ENCODE measurements at places on chromosomes 2 and 18. TPM values are rescaled to one million over a fixed set of nuclear protein-coding genes. Genes with fewer than 3 reads are reported as not detected.

Gene EFHD1
- 1.1 TPM for total RNA-seq

Gene COL4A4
- 15.9 TPM for total RNA-seq

Gene VSNL1
- total RNA-seq = 0.09 TPM

Gene BOLA3
- total RNA-seq = 69.8 TPM

Gene LYG2
- not detected for total RNA-seq

Gene ATP6V1B1
- total RNA-seq = 0.51 TPM

Gene ZAP70
- 2.2 TPM for total RNA-seq

Gene CYP27C1
- 0.58 TPM for total RNA-seq

Gene CCDC121
- total RNA-seq = 2.6 TPM

Gene CIAO1
- 56.8 TPM for total RNA-seq

Gene DPYSL5
- not detected for total RNA-seq

Gene CPO
- not detected for total RNA-seq

Gene FLACC1
- not detected for total RNA-seq

Gene SRD5A2
- not detected for total RNA-seq

Gene TMEM247
- not detected for total RNA-seq

Gene C1QL2
- total RNA-seq = not detected

Gene TTN
- total RNA-seq = under 0.01 TPM

Gene RASGRP3
- total RNA-seq = 13.1 TPM

Gene CASP10
- total RNA-seq = 4.0 TPM

Gene ALPP
- not detected for total RNA-seq

Gene MREG
- total RNA-seq = 1.1 TPM

Gene RNU2-63P
- 106 TPM for total RNA-seq

Gene RTKN
- total RNA-seq = 11.8 TPM

Gene PIEZO2
- 7.0 TPM for total RNA-seq

Gene PRR30
- not detected for total RNA-seq

Gene RNF149
- 39.4 TPM for total RNA-seq

Gene SLC40A1
- 14.1 TPM for total RNA-seq

Gene SNTG2
- not detected for total RNA-seq

Gene SPP2
- total RNA-seq = not detected

Gene CCL20
- total RNA-seq = 0.47 TPM

Gene CD8B
- not detected for total RNA-seq

Gene ASXL3
- total RNA-seq = 0.34 TPM

Gene SGPP2
- total RNA-seq = not detected

Gene MRPL19
- total RNA-seq = 28.5 TPM

Gene MCFD2
- total RNA-seq = 114 TPM

Gene CLEC4F
- not detected for total RNA-seq

Gene STARD6
- total RNA-seq = not detected

Gene DYNAP
- total RNA-seq = not detected

Gene GALR1
- total RNA-seq = not detected

Gene CYS1
- 2.1 TPM for total RNA-seq

Gene OTOS
- not detected for total RNA-seq

Gene OSR1
- total RNA-seq = 179 TPM

Gene RAB27B
- total RNA-seq = 0.93 TPM

Gene SLC14A1
- total RNA-seq = under 0.01 TPM

Gene VWA3B
- not detected for total RNA-seq
